ENCODE measurements at places on chromosomes 12 and 14. TPM values are rescaled to one million over a fixed set of nuclear protein-coding genes. Genes with fewer than 3 reads are reported as not detected.

MMP19 gene
- 2.2 TPM for polyA plus RNA-seq

MYBPC1 gene
- not detected for polyA plus RNA-seq

DCN gene
- polyA plus RNA-seq: 1.1 TPM

RPL6 gene
- polyA plus RNA-seq: 1,620 TPM

SLC25A21 gene
- polyA plus RNA-seq: 0.28 TPM

GOLT1B gene
- polyA plus RNA-seq: 12.0 TPM

SLC5A8 gene
- polyA plus RNA-seq: not detected

NEDD8 gene
- 509 TPM for polyA plus RNA-seq

B3GNT4 gene
- 2.3 TPM for polyA plus RNA-seq

SDR39U1 gene
- polyA plus RNA-seq: 25.3 TPM

PLEKHD1 gene
- polyA plus RNA-seq: 0.01 TPM

ABCB9 gene
- 4.7 TPM for polyA plus RNA-seq

NEUROD4 gene
- not detected for polyA plus RNA-seq

KRT74 gene
- polyA plus RNA-seq: 0.10 TPM

PTHLH gene
- polyA plus RNA-seq: 827 TPM

SLC16A7 gene
- 0.88 TPM for polyA plus RNA-seq

CFAP251 gene
- 74.2 TPM for polyA plus RNA-seq

FAM222A gene
- polyA plus RNA-seq: 0.05 TPM

LRRIQ1 gene
- polyA plus RNA-seq: 0.84 TPM

ASB2 gene
- polyA plus RNA-seq: 1.7 TPM

PPP1R36 gene
- 0.81 TPM for polyA plus RNA-seq

SERPINA1 gene
- polyA plus RNA-seq: 0.71 TPM

GLS2 gene
- polyA plus RNA-seq: 0.63 TPM

LRRC43 gene
- polyA plus RNA-seq: 0.33 TPM

PMCH gene
- not detected for polyA plus RNA-seq

CEBPE gene
- not detected for polyA plus RNA-seq

CDKN3 gene
- polyA plus RNA-seq: 51.6 TPM

CIDEB gene
- 2.6 TPM for polyA plus RNA-seq

KCNK13 gene
- 0.03 TPM for polyA plus RNA-seq

OLR1 gene
- polyA plus RNA-seq: 0.03 TPM

PSMC6 gene
- polyA plus RNA-seq: 60.6 TPM

GYS2 gene
- polyA plus RNA-seq: not detected

SOAT2 gene
- polyA plus RNA-seq: not detected

BBOF1 gene
- polyA plus RNA-seq: 1.9 TPM

ENDOU gene
- 0.28 TPM for polyA plus RNA-seq

FOXG1 gene
- not detected for polyA plus RNA-seq

PARPBP gene
- polyA plus RNA-seq: 3.7 TPM

CIROP gene
- not detected for polyA plus RNA-seq

All from keratinocyte (primary cell).